ENCODE measurements at places on chromosomes 7 and 10. TPM values are rescaled to one million over a fixed set of nuclear protein-coding genes. Genes with fewer than 3 reads are reported as not detected.

LBX1 gene
- total RNA-seq: 0.10 TPM

ELFN1 gene
- 3.7 TPM for total RNA-seq

C10orf95 gene
- total RNA-seq: 0.22 TPM

GRCh38 chr7:88312061-88312663 is 5.5 kb upstream of the STEAP4 start:
- DNase-seq: no peak

GRCh38 chr10:80104066-80104926 is 25.8 kb downstream of the TMEM254 start:
- DNase-seq: no peak

GRCh38 chr10:92181575-92181974 is 109.3 kb downstream of the CPEB3 start:
- no peak for DNase-seq

DNA sequence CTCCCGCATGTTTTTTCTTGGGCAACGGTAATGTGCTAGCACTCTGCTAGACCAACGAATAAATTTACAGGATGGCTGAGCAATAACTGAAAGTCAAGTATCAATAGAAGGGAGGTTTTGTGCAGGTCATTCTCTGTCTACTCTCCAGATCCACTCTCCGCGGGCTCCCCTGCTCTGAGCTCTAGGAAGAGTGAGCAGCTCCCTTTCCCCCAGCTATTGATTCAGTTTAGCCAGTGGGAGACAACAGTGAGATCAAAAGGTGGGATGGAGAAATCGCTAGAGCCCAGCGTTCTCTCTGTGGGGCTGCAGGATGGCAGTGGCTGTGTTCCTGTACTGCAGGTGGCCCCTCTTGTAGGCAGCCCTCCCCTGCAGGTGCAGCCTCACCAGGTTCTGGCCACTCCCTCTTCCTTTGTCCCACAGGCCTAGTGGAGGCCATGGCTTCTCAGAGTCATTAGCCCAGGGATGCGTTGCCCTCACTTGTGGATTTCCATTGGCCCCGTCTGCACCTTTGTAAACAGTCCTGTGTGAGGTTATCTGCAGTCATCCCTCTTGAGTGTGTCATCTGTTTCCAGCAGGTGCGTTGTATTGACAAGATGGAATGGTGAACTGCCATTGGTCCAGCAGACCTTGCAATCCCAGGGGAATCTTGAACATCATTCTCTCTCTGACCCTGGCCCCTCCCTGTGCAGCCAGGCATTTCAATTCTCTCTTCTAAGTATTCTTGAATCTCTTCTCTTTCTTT is 11.1 kb downstream of the MSRB2 start:
- no peak for DNase-seq

DNA sequence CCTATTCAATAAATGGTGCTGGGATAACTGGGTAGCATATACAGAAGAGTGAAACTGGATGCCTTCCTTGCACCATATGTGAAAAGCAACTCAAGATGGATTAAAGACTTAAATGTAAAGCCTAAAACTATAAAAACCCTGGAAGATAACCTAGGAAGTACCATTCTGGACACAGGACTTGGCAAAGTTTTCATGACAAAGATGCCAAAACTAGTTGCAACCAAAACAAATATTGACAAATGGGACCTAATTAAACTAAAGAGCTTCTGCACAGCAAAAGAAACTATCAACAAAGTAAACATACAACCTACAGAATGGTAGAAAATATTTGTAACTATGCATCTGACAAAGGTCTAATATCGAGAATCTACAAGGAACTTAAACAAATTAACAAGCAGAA is 129.1 kb upstream of the CTBP2 start:
- DNase-seq: no peak

DNA sequence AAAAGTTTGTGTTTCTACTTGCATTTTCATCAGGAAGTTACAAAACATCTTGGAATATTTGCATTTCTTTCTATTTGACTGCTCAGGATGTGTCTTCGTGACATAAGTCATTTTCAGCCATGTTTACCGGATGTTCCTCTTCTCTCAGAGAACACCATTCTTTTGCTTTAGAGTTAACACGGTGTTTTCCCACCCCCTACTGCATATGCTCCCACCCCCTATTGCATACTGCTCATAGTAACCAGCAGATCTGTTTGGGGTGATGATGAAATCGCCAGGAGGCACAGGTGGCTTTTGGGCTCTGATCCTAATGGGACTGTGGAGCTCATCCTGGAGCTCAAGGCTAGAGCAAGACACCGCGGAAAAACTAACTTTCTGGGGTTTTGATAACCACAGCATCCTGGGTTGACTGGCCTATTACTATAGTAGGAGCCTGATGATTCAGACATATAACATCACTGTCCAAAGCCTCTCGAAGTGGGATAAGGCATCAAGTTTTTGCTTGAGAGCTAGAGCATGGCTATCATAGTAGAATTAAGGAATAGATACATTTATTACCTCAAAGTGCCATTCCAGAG is 65.1 kb upstream of the BET1 start:
- no peak for DNase-seq

DNA sequence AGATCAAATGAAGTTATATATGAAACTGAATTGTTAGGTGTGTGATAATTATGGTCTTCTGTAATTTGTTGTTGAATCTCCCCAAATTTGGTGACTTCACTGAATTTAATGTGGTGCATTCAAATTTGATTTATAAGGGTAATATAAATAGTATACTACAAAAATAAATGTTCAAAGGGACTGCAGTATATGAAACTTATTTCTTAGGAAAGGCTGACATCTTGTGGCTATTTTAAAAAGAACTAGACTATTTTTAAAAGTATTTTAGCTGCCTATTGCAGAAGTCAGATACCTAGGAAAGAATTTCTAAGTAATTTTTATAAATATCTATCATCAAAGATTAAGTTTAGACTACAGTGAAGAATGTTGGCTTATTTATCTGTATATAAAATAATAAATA is 36.6 kb downstream of the ATRNL1 start:
- no peak for DNase-seq

DNA sequence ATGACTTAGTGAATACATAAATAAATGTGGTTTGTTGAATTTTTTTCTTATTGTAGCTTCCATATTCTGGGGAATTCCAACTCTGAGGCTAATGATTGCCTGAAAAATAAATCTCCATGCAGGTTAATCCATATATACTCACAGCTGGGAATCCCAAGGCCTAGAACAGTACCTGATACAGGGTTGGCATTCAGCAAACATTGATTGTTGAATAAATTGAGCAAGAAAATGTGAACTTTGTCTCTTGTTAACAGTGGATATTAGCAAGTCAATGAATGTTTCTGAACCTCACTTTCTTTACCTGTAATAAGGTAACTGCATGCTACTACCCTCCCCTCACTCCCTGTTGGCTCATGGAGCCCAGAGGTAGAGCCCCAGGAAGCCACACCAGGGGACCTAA is 253.6 kb upstream of the AOAH start:
- no peak for DNase-seq

DNA sequence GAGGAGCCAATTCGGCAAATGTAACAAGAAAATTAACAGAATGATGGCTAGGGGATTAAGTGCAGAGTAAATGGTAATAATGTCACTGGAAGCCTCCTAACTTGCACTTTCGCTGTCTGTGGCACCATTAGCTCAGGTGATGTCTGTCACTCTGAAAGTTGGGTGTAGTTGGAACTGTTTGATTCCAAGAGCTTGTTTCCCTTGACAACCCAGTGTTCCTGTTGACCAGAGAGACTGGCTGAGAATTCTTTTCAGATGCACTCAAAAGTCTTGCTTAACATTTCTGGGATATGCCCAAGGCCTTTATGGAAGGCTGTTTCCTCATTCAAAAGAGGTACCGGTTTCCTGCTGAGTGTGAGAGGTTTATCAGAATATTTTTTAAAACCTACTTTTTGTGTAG is 49.6 kb downstream of the PLPP4 start:
- DNase-seq: no peak

DNA sequence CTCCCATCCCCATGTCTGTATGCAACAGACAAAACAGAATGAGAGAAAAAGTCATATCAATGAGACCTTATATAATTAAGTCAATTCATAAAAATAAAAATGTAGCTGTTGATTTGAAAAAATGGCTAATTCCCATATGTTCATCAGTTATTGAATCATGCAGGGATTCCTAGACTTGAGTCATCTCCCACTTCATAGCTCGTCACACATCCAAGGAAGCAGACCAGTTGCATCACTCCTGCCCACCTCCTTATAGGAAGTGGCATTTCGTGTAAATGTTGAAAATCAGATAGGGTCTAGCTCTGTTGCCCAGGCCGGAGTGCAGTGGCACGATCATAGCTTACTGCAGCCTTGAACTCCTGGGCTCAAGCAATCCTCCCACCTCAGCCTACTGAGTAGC is 56.1 kb upstream of the SH2B2 start:
- no peak for DNase-seq

GRCh38 chr7:41830271-41830670 is 127.4 kb upstream of the INHBA start:
- no peak for DNase-seq

DNA sequence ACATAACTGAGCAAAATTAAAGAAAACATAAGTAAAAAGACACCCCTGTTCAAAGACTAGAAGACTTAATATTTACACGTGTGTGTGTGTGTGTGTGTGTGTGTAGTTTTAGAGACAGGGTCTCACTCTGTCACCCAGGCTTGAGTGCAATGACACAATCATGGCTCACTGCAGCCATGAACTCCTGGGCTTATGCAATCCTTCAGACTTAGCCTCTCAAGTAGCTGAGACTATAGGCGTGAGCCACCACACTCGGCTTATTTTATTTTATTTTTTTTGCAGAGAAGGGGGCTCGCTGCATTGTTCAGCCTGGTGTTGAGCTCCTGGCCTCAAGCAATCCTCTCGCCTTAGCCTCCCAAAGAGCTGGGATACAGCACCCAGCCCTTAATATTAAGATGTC is 90.3 kb downstream of the JMJD1C start:
- DNase-seq: no peak

GRCh38 chr7:35875292-35875691 is 74.4 kb downstream of the SEPTIN7 start:
- no peak for DNase-seq
